Right ventricle myocardium superior (tissue), 1 donor: ENCODE measurements at places on chromosomes 6 and 20.

DNA sequence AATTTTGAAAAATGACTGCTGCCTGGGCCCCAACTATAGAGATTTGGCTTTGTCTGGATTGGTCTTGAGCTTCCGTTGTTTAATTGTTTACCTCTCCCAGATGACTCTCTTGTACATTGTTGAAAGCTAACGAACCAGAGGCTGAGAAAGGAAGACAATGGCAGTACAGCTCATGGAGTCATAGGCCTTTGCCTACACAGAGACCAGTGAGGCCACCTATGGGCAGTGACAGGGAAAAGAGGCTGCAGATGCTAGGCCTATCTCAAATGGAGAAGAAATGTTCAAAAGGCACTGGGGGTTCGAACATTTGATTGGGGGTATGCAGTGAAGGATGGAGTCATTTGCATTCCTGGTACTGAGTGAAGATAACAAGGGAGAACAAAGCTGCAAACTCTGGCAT, 29.1 kb downstream of the OPN5 start:
- no peak for DNase-seq

- DNase-seq: no peak
Observed at GRCh38 chr6:144155529-144155928, 5.2 kb downstream of the STX11 start.

DNA sequence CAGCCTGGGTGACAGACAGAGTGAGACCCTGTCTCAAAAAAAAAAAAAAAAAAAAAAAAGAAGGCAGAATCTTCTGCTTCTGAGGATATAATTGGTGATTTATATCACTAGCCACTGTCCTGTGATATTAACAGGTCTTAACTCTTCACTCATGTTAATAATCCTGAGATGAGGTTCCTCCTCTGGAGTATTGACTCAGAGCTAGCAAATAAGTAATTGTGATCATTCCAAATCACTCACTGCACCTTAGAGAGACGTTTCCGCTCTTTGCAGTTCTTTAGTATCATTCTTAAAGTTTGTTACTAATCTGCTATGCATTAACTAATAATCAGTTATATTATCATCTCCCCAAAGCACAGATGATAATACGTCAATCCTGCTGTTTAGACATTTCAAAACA, 41.6 kb upstream of the NOX3 start:
- DNase-seq: no peak

- DNase-seq: no peak
Observed at GRCh38 chr20:5172167-5172601, 45.4 kb downstream of the CDS2 start.

DNA sequence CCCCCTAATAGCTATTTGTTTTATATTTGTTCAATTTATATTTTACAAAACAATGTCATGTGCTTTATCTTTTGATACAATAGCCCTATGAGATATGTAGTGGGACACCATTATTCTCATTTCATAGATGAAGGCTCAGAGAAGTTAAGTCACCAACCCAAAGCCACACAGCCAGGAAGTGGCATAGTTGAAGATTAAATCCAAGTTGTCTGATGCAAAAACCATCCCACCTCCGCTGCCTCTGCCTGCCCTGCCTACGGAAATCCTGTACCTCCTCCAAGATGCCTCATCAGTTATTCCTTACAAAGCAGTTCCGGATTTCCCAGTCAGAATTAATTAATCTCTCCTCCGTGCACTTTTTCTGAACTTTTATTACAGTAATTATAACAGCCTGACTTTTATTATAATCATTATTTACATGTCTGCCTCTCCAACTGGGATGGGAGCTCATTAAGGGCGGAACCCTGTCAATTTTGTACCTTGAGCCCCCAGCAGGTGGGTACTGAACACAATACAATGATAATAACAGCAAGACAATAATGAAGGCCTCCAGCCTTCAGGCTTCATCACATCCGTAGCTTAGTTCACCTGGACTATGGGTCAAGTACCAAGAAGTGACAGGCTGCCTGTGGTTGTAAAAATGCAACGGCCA, 54.7 kb downstream of the LRFN2 start:
- no peak for DNase-seq
